ENCODE measurements at places on chromosomes 13 and 19.
A peak's percentile ranks its signal among the peaks of the same experiment; 100 is the strongest.

DNA sequence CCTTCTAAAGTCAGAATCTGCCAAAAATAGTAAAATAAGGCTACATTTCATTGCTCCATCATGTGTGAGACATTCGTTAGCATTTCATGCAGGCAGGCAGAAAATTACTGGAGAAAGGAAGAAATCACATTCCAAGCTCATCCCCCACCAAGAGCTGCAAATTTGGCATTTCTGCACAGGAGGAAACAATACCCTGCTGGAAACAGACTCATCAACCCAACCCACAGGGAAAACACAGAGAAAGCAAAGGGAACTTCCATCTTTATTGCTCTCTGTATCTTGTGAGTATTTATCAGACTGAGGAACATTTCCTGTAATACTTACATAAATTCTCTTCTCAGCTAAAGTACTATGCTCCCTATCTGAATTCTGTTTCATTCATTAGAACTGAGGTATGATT is 95.7 kb downstream of the KCTD12 start:
- H3K4me3 ChIP-seq = no peak overlapping the region
- no peak overlapping the region for H3K27ac ChIP-seq
- no peaks in the 10 kb centered on the region for H3K27me3 ChIP-seq
- DNase-seq = no peak
- no peaks in the 10 kb centered on the region for H3K36me3 ChIP-seq

DNA sequence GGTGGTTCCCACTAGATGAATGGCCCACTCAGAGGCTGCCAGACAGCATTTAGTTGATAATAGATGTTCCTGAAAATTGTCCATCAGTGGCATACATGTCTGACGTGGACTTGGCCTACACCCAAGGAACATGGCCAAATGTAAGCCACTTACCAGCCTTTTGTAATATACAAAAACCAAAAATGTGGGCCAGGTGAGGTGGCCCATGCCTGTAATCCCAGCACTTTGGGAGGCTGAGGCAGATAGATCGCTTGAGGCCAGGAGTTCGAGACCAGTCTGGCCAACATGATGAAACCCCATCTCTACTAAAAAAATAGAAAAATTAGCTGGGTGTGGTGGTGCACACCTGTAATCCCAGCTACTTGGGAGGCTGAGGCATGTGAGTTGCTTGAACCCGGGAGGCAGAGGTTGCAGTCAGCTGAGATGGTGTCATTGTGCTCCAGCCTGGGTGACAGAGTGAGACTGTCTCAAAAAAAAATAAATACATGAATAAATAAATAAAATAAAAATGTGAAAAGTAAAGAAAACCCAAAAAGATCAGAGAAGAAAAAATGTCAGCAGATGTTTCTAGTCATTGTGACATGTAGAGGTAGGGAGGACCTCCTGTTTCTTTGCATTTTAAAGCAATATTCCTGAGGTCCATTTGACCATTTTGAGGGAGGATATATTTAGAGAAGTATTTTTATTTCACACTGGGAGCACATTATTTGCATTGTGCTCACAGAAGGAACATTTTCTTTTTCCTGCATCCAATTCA is 7.1 kb upstream of the WTIP start:
- H3K4me1 ChIP-seq = peaks cover 11% of the 10 kb centered on the region
- H3K27me3 ChIP-seq = no peaks in the 10 kb centered on the region
- peaks cover 7% of the 10 kb centered on the region for H3K36me3 ChIP-seq

- H3K27ac ChIP-seq = no peak overlapping the region
- no peak overlapping the region for H3K4me3 ChIP-seq
- no peaks in the 10 kb centered on the region for H3K36me3 ChIP-seq
- DNase-seq = no peak
Observed at GRCh38 chr13:91988331-91988730, 589.9 kb downstream of the GPC5 start.

- H3K27ac ChIP-seq = no peak overlapping the region
- H3K36me3 ChIP-seq = no peaks in the 10 kb centered on the region
- H3K27me3 ChIP-seq = no peaks in the 10 kb centered on the region
- no peak overlapping the region for H3K4me3 ChIP-seq
- no peak for DNase-seq
Observed at GRCh38 chr13:111658145-111659100, 338.0 kb downstream of the TEX29 start.

DNA sequence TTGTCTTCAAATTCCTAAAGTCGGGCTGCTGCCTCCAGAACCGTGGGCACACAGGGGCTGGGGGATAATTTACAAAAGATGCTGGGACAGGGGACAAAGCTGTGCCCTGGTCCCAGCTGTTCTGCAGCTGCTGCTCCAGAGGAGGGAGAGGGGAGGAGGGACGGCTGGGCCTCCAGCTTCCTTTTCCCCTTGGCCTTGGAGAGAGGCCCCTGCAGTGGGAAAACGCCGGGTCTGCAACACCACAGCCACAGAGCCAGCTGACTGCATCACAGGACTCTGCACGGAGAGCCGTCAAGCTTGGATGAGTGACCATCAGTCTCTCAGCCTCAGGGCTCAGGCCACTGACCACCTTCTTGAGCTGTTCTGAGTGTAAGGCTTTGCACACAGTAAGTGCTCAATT is 6.1 kb downstream of the DOCK6 start:
- no peaks in the 10 kb centered on the region for H3K27me3 ChIP-seq
- no peaks in the 10 kb centered on the region for H3K36me3 ChIP-seq
- no peak for DNase-seq
- H3K27ac ChIP-seq = no peak overlapping the region

- H3K27ac ChIP-seq = peak overlapping the region; percentile 98
- peak overlapping the region; percentile 57 for H3K4me3 ChIP-seq
- no peak for DNase-seq
- H3K36me3 ChIP-seq = peaks cover 8% of the 10 kb centered on the region
- peaks cover 13% of the 10 kb centered on the region for H3K4me1 ChIP-seq
Observed at GRCh38 chr19:42267644-42268141, 1.4 kb upstream of the CIC start.

- H3K36me3 ChIP-seq = no peaks in the 10 kb centered on the region
- H3K27ac ChIP-seq = no peak overlapping the region
- DNase-seq = no peak
- no peaks in the 10 kb centered on the region for H3K4me1 ChIP-seq
- peaks cover 7% of the 10 kb centered on the region for H3K27me3 ChIP-seq
Observed at GRCh38 chr13:31184981-31185645, 14.7 kb upstream of the B3GLCT start.

DNA sequence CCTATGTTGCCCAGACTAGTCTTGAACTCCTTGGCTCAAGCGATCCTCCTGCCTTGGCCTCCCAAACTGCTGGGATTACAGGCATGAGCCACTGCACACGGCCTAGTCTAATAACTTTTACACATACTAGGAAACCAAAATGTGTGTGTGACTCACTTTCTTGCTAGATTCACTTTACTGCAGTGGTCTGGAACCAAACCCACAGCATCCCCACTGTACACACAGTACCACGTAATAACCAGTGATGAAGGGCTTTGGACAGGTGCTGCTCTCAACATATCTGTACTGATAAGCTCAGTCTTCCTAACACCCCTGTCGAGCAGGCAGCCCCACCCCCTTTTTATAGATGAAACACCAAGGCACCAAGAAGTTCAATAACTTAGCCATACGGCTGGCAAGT is 5.1 kb downstream of the DNMT1 start:
- peaks cover 6% of the 10 kb centered on the region for H3K36me3 ChIP-seq
- H3K27ac ChIP-seq = no peak overlapping the region
- no peak overlapping the region for H3K4me3 ChIP-seq
- no peaks in the 10 kb centered on the region for H3K27me3 ChIP-seq

GRCh38 chr13:20383058-20383457 is 142.6 kb downstream of the CRYL1 start:
- H3K4me3 ChIP-seq = no peak overlapping the region
- H3K36me3 ChIP-seq = no peaks in the 10 kb centered on the region
- H3K27me3 ChIP-seq = peaks cover 12% of the 10 kb centered on the region
- DNase-seq = no peak
- H3K27ac ChIP-seq = no peak overlapping the region
- no peaks in the 10 kb centered on the region for H3K4me1 ChIP-seq

GRCh38 chr19:33755099-33756035 is 41.3 kb upstream of the KCTD15 start:
- H3K36me3 ChIP-seq = no peaks in the 10 kb centered on the region
- H3K27me3 ChIP-seq = no peaks in the 10 kb centered on the region
- DNase-seq = no peak
- no peaks in the 10 kb centered on the region for H3K4me1 ChIP-seq
- H3K27ac ChIP-seq = no peak overlapping the region
- H3K4me3 ChIP-seq = no peak overlapping the region

DNA sequence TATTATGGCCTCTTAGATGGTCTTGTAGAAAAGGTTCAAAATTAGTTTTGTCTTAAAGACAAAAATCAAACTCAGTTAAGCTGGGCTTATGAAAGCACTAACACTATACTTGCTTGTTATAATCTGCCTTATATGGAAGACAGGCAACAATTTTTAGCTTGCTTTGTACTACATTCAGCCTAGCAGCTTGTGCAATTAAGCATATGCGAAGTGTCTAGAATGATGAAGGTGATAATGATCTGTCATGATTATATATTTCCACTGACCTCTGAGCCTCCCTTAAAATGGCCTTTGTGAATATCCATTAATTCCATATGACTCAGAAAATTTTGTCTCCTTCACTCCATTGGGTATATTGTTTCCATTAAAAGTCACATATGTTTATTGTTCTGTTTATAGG is 834.9 kb downstream of the OLFM4 start:
- no peaks in the 10 kb centered on the region for H3K36me3 ChIP-seq
- no peak for DNase-seq
- H3K27ac ChIP-seq = no peak overlapping the region
- H3K27me3 ChIP-seq = no peaks in the 10 kb centered on the region
- H3K4me1 ChIP-seq = no peaks in the 10 kb centered on the region

GRCh38 chr13:96661612-96662011 is 332.7 kb downstream of the OXGR1 start:
- H3K27me3 ChIP-seq = no peaks in the 10 kb centered on the region
- H3K36me3 ChIP-seq = no peaks in the 10 kb centered on the region
- DNase-seq = no peak
- H3K4me1 ChIP-seq = no peaks in the 10 kb centered on the region

Data from fibroblast of lung (primary cell).